Posterior vena cava (tissue), 2 donors: ENCODE measurements at places on chromosomes 1 and 21. TPM values are rescaled to one million over a fixed set of nuclear protein-coding genes. Genes with fewer than 3 reads are reported as not detected.

GRCh38 chr1:27891196-27891889 lies 19.0 kb downstream of the THEMIS2 start:
- DNase-seq: no peak

The FAM72C gene
- 0.19 TPM for total RNA-seq

The GJA9 gene
- total RNA-seq: not detected

DNA sequence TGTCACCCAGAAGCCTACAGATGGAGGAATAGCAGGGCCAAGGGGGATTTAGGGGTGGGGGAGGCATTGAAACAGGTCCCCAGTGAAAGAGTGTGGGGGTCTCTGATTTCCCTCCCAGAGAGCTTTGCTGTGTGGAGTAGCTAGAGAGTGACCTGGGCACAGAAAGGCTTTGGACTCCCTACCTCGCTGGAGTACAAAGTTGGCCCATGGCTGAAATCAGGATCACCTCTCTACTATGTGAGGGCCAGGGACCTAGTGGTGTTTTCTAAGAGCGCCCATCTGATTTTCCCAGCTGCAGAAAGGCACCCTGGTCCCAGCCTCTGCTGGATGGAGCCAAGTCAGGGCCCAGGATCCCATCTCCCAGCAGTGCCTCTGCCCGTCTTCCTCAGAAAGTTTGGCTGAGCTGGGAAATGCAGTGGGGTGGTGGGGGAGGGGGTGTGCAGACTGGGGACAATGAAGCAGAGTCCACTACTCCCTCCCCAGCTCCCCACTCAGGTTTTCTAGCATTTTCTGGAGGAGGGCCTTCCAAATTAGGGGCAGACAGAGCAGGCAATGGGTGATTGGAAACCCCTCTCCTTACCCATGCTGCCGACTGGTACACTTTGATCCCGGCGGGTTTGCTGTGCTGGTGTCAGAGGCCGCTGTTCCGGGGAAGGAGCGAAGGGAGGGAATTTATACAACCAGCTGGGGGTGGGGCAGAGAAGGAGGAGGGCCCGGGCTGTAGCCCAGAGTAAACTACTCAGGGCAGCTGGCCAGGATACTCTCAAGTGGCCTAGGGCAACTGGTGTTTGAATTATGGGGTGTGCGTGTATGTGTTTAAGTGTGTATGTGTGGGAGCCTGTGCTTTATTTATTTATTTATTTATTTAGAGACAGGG lies at the start of gene SELENBP1:
Gene SELENBP1 (minus strand): TSS at position 648 of the 877 bp plus-strand sequence. CDS start 64 bp downstream, at position 584.
- DNase-seq: peak; percentile 90

The WDR64 gene
- total RNA-seq: not detected

GRCh38 chr1:17423781-17424245 lies 15.7 kb downstream of the RCC2 start:
- no peak for DNase-seq

GRCh38 chr1:61320575-61320974 lies 238.2 kb downstream of the NFIA start:
- DNase-seq: no peak

- no peak for DNase-seq
Observed at GRCh38 chr21:38905752-38906151, 100.0 kb downstream of the ETS2 start.

GRCh38 chr1:83850834-83851233 lies 148.1 kb downstream of the TTLL7 start:
- DNase-seq: no peak

DNA sequence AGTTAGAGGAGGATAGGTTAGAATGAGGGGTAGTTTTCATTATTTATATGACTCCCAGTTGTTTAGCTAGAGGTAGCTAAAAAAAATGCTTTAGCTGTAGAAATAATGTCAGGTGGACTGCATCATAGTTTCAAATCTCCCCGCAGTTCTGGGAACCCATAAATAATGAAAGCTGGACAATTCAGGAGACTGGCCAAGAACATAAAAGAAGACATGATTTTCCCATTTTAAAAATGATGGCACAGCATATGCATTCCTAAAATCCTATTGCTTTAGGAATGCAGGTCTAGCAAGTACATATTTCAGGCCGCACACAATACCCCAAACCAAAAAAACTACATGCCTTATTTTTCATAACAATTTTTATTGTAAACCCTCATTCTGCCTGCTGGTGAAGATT lies 143.3 kb downstream of the CTH start:
- no peak for DNase-seq

DNA sequence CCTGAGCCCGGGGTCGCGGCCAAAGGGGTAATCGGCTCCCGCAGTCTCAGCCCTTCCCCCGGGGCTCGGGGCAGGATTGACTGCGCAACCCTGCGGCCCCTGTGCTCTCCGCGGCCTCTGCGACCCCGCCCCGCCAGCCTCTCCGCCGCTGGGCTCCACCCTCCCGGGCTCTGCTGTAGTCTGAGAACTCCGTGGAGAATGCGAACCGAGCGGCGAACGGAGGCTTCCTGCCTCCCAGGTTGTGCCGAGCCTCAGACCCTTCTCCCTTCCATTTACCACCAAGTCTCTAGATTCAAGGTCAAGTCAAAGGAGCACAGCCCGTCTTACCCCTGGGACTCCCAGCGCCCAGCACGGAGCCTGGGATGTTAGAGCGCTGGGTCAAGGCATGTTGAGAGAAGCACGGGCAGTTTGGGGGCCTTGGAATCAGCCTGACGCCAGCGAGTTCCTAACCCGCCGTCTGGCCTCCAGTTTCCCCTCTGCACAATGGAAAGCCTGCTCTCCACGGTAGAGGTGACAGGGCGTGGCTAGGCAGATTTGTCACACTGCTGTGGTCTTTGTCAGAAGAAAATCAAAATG lies 3.0 kb downstream of the ATP2B4 start:
- DNase-seq: peak; percentile 87

- DNase-seq: no peak
Observed at GRCh38 chr1:77355010-77355409, 73.2 kb downstream of the AK5 start.

The KRTAP11-1 gene
- not detected for total RNA-seq

DNA sequence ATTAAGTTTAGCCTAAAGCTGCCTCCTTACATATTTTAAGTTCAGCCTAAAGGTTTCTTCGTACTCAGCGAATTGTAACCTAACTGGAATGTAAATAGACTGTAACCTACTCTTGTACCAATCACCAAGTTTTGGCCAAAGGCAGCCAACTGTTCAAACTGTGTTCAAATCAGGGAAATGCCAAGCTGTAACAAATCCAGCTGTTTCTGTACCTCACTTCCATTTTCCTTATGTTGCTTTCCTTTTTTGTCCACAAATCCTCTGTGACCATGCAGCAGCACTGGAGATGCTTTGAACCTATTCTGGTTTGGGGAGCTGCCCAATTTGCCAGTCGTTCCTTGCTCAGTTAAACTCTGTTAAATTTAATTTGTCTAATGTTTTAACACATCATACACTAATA lies 3.2 kb upstream of the APOBEC4 start:
- DNase-seq: no peak

DNA sequence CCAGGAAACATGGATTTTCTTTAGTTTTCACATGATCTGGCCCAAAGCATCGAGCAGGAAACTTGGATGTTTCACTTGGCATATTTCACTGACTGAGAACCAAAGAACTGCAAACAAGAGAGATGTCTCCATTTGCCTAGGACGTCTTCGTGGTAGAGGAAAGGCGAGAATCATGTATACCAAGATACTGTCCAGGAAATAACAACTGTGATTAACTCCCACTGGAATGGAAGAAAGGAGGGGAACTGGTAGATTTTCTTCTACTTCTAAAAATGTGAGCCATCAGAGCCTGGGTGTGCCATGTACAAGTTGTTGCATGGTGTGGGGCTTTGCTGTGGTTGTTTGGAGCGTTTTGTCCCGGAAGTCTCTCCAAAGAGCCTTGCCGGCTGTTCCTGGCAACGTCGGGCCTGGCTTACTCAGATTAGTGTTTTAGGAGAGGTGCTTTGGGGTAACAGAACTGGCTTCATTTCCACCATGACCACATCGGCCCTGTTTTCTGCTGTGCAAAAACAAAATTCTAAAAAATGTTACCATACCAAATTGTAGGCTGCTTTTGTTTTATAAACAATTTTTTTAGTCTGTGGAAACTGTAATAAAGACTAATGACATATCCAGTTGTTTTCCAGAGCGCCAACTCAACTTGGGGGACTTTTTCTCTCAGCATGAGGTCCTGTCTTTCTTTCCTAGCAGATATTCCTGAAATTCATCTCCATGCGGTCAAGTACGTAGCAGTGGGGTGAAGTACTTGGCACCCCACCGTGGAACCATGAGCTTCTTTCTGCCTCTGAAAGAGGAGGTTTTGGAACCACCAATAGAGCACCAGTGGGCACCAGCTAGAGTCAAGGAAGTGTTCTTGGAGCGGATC lies 118.3 kb downstream of the TM2D1 start:
- DNase-seq: peak; percentile 94

- no peak for DNase-seq
Observed at GRCh38 chr1:188423073-188423472, 1594.3 kb downstream of the PLA2G4A start.

DNA sequence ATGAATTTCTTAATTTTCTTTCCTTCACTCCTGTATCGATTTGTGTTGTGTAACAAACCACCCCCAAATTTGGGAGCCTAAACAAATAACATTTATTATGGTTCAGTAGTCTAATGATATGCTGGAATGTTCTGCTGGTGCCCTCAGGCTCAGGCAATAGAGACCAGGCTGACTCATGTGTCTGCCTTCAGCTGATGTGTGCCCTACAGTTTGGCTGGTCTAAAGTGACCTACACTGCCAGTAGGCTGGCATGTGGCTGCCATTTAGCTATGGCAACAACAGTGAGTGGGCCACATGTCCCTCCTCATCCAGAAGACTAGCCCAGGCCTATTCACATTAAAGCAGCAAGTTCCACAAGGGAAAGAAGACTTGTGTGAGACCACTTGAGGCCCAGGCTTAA lies 115.8 kb downstream of the PTPRC start:
- DNase-seq: no peak

The DDAH1 gene
- 31.8 TPM for total RNA-seq

- DNase-seq: no peak
Observed at GRCh38 chr1:70364439-70364838, 9.9 kb upstream of the ANKRD13C start.

GRCh38 chr1:185337246-185337645 lies 20.2 kb upstream of the IVNS1ABP start:
- no peak for DNase-seq

GRCh38 chr21:35017256-35017655 lies 31.8 kb downstream of the RUNX1 start:
- DNase-seq: no peak

The PGLYRP4 gene
- not detected for total RNA-seq

DNA sequence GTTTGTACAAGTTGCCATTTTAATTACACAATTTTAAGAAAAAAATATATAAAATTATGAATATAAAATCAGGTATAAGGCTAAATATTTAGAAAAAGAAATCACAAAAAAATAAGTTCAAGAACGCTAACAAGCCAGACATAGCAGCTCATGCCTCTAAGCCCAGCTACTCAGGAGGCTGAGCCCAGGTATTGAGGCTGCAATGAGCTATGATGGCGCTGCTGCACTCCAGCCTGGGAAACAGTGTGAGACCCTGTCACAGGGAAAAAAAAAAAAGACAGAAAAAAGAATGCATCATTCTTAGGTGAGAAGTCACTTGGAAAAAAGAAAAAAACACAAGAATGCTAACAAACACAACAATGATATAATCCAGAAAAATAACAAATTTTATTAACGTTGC lies 112.3 kb upstream of the PRDX6 start:
- DNase-seq: no peak

- DNase-seq: no peak
Observed at GRCh38 chr1:29474274-29475244, 238.2 kb downstream of the PTPRU start.

DNA sequence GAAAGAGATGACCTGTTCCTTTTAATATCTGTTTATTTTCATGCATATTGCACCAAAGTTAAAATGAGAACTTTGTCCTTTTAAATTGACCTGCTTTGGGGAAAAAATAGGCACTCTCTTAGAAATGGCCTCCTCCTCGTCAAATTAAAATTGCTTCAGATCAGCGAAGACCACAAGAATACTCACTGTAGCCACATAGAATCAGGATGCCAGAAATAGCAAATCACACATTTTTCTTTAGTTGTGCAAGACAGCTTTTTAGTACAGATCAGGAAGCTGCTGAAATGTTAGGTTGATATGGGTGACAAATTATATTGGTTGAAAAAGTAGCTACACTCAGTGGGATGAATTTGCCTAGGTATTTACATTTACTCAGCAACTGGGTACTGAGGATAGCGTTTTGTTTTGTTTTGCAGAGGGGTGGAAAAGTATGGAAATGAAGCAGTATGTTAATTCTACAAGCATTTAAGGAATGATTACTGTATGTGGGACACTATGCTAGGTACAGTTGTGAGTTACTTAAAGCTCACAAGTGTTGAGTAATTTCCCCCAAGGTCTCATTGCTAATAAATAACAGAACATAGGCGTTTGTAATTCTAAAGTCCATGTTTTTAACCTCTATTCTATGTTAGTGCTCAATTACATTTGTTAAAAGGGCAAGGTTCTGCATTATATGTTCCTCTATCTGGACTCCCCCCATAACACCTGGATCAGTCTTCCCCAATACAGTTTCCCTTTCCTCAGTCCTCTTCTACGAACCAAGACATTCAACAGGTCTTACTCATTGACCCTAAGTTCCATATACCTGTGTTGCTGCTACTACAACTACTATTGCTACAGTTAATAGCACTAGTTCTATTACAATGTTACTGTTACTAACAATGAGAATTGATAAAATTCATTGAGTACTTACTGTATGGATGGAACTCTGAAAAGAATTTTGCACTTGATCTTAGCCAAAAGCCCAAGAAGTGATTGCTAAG lies 99.4 kb upstream of the S1PR1 start:
- DNase-seq: no peak

The SPRR3 gene
- not detected for total RNA-seq

- no peak for DNase-seq
Observed at GRCh38 chr1:169108223-169108622, 1.7 kb downstream of the ATP1B1 start.

- DNase-seq: no peak
Observed at GRCh38 chr1:117188170-117188815, 22.4 kb downstream of the VTCN1 start.
